ENCODE measurements at places on chromosomes 5 and 9.

DNA sequence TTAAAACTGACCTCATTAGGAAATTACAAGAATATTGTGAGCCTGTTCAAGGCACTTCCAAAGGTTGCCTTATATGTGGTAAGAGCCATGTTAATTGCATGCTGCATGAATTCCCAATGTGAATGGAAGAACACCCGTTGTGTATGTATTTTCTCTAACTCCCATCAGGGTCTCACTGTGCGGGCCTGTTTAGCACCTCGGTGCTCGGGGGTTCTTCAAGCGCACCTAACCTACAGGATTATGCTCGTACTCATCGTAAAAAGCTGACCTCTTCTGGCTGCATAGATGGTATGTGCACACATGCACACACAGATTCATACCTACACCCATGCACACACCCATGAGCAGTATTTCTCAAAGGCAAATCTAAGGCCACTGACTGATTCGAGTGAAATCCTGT is 66.1 kb downstream of the PPIP5K2 start:
- no peak for DNase-seq

DNA sequence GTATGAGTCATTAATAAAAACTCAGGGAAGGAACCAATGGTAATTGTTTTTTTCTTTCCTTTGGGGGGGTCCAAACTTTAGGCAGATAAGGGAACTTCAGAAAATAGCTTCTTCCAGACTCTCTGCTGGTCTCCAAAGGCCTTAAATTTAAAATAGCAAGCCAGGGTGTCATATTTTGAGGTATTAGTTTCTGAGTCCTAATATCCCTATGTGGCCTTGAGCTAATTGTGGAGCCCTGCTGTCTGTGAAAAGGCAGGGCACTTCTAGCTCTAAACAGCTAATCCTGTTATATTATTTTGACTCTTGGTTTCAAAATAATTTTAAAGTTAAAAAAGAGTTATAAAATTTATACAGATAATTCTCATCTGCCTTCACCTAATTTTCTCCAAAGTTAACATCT is 195.7 kb upstream of the PPP1R2B start:
- no peak for DNase-seq

- DNase-seq, result no peak
Observed at GRCh38 chr5:119409235-119409815, 43.0 kb upstream of the HSD17B4 start.

GRCh38 chr5:149128023-149128875 is 13.0 kb upstream of the ABLIM3 start:
- DNase-seq, result no peak

DNA sequence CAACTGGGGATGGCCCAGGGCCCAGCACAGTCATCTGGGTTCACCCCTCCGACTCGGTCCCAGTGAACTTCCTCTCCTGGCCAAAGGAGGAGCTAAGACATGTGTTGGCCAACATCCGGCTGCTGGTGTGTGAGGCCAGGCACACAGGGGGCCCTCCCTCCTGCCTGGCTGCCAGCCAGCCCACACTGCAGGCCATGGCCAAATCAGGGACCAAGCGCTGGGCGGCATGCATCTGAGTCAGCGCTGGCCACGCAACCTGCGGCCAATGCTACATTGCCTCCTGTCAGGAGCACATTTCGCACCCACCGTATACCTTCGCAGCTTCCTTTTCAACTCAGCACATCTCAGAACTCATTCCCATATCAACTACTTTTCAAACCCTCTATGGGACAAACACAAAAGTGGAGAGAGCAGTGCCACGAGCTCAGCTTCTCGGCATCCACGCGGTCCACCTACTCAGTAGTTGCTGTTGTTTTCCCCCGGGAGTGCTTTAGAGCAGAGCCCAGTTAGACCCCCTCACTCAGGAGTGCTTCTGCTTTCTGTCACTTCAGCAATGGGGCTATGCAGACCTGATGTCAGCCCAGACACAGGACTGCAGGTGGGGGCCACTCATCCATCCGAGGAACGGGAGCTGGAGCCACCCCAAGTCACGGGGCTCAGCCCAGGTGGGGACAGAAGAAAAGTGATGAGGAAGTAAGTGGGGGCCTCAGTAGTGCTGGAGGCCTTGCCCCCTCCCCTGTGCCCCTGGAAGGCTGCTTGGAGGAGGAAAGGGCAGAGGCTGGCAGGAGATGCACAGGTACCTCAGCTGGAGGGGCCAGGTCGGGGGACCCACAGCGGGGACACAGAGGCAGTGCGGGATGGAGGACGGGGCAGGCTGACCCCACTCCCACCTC is 13.9 kb downstream of the NINJ1 start:
- no peak for DNase-seq

- DNase-seq, result no peak
Observed at GRCh38 chr9:136147890-136148714, 29.4 kb upstream of the TMEM250 start.

GRCh38 chr5:143146161-143146560 is 257.3 kb downstream of the NR3C1 start:
- DNase-seq, result no peak

- no peak for DNase-seq
Observed at GRCh38 chr9:71824257-71824656, 55.9 kb upstream of the CEMIP2 start.

DNA sequence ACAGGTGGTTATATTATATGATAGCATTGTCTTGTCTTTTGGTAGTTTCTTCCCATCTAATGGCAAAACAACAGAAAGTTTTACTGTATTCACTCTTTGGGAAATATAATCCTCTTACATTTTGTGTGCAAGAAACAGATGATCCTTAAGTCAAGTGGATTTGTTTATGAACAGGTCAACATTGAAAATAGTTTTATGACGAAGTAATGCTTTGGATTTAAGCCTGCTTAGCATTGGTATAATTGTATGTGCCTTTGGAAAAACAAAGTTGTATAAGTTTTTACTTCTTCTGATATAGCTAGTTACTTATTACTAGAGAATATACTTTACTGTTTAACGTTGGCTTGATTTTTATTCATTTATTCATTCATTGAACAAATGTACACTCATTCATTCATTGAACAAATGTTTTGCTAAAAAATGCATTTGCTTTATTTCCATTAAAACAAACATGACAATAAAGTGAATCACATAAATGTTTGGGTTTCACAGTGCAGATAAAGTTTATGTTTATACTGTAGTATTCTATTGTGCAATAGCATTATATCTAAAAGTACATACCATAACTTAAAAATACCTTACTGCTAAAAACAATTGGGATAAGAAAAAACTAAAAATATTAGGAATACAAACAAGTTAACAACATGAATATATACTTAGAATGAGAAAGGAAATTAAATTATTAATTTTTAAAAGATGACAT is 12.3 kb downstream of the SGCD start:
- no peak for DNase-seq

GRCh38 chr9:118928722-118929121 is 440.5 kb downstream of the BRINP1 start:
- DNase-seq, result no peak

DNA sequence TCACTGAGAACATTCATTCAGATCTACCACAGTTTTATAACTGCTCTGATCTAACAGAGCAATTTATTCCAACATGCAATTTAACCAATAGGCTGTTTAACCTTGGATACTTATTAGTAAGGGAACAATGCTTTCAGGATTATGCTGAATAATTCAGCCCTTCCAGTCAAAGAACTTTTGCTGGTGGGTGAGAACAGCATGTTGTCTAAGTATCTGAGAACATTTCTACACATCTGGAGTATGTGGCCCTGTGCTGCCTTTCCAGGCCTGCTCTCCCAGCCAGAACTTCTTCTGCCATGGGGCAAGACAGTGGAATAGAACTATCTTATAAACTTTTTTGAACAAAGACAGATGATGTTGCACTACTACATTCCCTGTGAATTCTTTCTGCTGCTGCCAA is 55.8 kb downstream of the NFIB start:
- no peak for DNase-seq

GRCh38 chr9:4861736-4862451 is 69.2 kb downstream of the RCL1 start:
- no peak for DNase-seq

DNA sequence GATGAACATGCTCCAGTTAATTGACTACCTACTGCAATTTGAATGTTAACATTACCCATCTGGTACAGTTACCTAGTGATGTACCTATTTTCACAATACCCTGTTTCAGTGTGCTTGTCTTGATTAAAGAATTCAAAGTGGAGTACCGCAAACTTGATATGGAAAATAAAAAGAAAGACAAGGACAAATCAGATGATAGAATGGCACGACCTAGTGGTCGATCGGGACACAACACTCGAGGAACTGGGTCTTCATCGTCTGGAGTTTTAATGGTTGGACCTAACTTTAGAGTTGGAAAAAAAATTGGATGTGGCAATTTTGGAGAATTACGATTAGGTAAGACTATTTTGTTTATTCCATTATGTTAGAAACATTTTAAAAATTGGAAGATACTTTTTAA is 33.5 kb downstream of the CSNK1G3 start:
- no peak for DNase-seq

DNA sequence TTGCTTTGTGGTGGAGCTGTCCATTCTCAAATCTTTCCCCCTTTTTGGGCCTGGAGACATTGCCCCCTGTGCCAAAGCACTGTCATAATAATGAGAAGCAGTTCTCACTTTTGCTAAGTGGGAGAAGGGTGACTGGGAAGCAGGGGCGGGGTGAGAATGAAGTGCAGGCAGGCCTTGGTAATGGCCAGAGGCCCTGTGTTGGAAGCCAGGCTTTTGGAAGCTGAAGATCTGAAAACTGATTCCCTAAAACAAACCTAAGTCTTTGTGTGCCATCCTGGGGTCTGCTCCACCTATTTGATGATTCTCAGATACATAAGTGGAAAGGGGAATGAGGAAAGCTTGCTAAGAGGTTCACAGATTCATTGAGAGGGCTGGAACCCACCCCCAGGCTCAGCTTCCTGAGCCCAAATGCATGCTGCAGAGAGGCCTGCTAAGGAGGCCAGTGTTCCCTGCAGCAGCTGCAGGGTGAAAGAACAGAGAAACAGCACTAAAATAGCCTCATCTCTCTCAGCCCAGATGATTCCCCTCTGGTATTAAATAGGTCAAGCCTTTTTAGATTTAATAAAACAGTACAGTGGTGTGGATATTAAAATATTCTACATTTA is 75.0 kb downstream of the NSG2 start:
- no peak for DNase-seq

- no peak for DNase-seq
Observed at GRCh38 chr5:158324236-158324635, 465.3 kb upstream of the CLINT1 start.

- no peak for DNase-seq
Observed at GRCh38 chr5:60495644-60496520, 204.1 kb downstream of the DEPDC1B start.

- no peak for DNase-seq
Observed at GRCh38 chr9:87606841-87607521, 109.3 kb downstream of the DAPK1 start.

DNA sequence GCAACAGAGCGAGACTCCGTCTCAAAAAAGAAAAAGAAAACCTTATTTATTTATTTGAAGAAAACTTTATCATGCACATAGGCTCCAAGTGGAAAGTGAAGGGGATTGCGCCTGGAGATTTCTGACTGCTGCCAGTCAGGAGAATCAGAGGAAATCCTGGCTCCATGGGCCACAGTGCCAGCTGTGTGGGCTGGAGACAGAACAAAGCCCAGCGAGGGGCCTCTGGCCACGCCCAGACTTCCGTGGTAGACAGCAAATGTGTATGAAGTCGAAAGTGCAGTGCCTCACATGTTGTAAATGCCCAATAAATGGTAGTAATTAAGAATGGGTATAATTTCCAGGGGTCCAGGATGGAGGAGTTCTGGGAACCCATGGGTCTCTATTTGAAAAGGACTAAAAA is 75.8 kb upstream of the WWC1 start:
- no peak for DNase-seq

GRCh38 chr5:118701791-118702190 is 286.6 kb downstream of the DTWD2 start:
- no peak for DNase-seq

GRCh38 chr9:114592356-114592755 is 4.8 kb downstream of the ATP6V1G1 start:
- DNase-seq, result no peak

DNA sequence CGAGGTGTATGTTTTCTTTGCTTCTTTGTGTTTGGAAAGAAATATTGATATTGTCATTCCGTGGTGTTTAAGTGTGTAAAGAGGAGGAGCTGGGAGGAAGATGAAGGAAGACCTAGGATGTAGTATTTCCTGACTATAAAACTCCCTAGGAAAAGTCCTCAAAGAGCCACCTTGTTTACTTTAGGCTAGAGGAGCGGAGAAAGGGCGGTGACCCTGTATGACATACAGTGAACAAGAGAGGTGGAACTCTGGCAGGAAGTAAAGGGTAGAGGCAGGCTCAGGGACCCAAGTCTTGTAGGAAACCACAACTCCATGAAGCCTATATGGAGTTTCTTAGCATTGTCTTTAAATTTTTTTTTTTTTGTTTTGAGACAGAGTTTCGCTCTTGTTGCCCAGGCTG is 303.9 kb downstream of the DOCK8 start:
- no peak for DNase-seq

DNA sequence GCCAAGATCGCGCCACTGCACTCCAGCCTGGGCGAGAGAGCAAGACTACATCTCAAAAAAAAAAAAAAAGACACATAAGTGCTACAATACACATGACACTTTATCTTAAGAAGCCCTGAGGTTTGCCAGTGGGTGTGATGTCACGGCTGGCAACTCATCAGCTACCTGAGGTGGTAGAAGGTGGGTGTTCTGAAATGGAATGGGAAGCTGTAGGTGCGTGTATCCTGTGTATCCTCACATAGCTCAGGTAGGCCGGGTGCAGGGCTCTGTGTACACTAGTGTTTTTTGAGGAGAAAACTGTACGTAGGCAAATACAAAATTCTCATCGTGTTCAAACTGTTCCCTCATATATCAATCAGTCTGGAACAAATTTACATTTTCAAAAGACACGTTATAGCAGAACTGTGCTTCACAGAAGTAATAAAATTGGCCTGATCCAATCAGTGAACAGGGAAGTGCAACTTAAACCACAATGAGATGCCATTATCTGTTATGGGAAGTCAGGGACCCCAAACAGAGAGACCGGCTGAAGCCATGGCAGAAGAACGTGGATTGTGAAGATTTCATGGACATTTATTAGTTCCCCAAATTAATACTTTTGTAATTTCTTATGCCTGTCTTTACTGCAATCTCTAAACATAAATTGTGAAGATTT is 10.4 kb downstream of the BICD2 start:
- DNase-seq, result no peak

GRCh38 chr5:66546541-66546940 is 49.7 kb upstream of the MAST4 start:
- no peak for DNase-seq
